ENCODE measurements at places on chromosomes 2 and 18.
A peak's percentile ranks its signal among the peaks of the same experiment; 100 is the strongest.

- no peak for DNase-seq
Observed at GRCh38 chr18:30093376-30093775, 949.2 kb downstream of the DSC3 start.

DNA sequence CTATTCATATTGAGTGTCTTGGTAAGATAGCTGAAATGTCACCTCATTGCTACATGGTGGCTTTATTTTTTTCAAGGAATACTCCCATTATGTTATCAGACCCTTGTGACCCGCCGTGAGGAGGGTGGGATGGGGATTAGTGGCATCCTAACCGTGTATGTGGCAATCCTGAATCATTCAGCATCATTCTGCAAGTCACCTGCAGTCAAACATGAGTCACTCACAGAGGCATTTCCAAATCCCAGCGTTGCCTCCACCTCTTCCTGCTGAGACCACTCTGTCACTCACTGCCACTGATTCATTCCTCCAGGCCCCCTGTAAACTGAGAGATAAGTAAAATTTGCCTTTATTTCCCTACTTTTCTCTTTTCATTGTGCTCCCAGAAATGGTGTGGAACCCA, 307.4 kb upstream of the KLHL29 start:
- DNase-seq = no peak

GRCh38 chr2:239019183-239019581, 171.3 kb downstream of the TWIST2 start:
- no peak for DNase-seq

DNA sequence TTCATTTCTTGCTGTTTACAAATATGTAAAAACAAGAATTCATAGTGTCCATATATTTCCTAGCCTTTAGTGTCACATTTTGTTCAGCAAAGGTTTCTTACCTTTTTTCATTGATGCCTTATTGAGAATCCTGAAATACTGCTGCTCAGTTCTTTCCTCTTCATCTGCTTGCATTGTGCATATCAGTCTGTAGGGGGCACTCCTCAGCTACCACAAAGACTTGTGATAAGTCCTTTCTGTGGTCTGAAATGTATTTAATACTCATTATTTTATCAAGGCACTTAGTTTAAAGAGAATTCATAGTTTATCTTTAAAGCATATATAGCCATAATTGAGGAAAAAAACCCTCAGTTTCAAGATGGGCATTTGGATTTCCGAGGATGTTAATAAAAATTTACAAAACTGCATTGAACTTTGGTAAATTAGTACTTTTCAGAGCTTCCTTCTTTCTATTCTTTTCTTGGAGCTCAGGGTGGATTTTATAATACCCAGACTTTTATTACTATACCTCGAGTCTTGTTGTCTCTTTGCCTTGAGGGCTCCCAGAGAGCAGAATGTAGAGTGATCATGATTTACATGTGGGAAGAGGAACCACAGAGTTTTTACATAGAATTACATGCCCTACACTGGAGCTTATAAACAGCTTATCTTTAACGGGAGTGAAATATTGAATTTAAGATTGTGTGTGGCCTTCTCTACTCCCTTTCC, 570.1 kb downstream of the PLCL1 start:
- peak; percentile 77 for DNase-seq

DNA sequence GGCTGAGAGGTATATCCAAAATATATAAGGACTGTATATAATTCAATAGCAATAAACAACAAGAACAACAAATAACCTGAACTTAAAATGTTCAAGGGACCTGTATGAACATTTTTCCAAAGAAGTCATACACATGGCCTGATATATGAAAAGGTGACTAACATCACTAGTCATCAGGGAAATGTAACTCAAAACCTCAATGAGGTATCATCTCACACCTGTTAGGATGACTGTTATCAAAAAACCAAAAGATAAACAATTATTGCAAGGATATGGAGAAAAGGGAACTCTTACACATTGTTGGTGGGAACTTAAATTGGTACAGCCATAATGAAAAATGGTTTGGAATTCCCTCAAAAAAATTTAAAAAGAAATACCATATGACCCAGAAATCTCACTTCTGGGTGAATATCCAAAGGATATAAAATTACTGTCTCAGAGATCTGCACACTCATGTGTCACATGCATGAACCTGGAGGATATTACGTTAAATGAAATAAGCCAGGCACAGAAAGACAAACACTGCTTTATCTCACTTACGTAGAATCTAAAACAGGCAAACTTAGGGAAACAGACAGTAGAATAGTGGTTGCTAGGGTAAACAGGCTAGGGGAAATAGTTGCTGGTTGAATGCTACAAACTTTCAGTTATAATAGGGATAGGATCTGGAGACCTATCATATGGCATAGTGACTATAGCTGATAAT, 334.5 kb upstream of the MMADHC start:
- DNase-seq = no peak

GRCh38 chr18:56825878-56826277, 174.7 kb downstream of the WDR7 start:
- no peak for DNase-seq

DNA sequence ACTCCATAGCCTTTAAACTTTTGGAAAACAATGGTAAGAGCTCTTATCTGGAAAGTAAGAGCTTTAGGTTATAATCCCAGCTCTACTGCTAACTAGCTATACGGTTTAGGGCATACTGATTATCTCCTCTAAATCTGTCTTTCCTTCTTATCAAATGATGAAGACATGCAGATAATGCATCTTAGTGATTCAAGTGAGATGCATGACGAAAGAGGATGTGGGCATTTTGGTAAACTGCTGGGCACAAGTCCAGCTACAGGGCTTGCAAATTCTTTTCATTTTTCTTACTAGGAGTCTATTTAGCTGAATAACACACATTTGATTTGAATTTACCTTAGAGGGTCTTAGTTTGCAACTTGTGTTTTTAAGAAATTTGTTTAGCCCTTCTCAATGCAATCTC, 1604.8 kb upstream of the ZEB2 start:
- DNase-seq = peak; percentile 87

GRCh38 chr2:20334605-20335203, 15.9 kb downstream of the PUM2 start:
- no peak for DNase-seq

DNA sequence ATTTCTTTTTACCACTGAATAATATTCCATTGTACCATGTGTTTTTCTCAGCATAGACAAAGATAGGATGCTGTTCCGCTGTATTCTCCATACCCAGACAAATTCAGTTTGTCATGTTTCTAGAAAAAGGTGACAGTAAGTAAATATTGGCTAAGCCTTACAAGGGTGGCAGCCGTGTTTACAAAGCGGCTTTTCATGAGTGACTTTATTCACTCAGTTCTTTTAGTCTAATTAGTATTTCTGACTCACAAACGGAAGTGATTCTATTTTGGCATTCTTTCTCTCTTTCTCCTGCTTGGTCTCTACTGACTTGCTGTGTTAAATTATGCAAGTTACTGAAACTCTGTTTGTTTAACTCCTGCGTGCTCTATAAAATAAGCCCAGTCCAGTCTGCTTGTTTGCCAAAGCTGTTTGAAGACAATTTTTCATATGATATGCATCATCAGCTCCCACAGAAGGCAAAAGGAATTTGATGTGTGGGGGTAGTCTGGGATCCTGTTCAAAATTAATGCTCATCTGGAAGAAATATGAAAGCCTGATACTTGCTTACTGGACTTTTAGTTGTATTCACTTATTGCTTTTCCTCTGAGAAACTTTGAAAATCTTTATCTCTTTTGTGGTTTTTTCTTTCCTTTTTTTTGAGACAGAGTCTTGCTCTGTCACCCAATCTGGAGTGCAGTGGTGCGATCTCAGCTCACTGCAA, 2.3 kb upstream of the PLEKHH2 start:
- peak; percentile 88 for DNase-seq

- DNase-seq = no peak
Observed at GRCh38 chr2:215662715-215663114, 226.8 kb upstream of the FN1 start.

DNA sequence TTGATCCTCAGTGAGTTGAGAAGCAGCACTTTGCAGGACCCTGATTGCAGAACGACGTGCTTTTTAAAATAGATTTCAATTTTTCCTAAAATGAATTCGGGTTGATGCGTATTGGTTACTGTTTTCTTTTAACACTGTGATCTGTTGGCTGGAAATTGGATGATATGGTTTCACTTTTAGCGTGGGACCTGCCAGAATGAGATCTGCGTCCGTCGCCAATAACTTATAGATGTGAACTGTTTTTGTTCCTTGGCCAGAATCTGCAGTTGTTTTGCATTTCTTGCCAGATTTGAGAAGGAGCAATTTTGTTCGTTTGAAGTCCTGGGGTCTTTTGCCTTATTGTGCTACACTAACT, 703 bp downstream of the UGGT1 start:
- DNase-seq = peak; percentile 45

GRCh38 chr2:98359986-98360385, 13.7 kb downstream of the CNGA3 start:
- DNase-seq = no peak

DNA sequence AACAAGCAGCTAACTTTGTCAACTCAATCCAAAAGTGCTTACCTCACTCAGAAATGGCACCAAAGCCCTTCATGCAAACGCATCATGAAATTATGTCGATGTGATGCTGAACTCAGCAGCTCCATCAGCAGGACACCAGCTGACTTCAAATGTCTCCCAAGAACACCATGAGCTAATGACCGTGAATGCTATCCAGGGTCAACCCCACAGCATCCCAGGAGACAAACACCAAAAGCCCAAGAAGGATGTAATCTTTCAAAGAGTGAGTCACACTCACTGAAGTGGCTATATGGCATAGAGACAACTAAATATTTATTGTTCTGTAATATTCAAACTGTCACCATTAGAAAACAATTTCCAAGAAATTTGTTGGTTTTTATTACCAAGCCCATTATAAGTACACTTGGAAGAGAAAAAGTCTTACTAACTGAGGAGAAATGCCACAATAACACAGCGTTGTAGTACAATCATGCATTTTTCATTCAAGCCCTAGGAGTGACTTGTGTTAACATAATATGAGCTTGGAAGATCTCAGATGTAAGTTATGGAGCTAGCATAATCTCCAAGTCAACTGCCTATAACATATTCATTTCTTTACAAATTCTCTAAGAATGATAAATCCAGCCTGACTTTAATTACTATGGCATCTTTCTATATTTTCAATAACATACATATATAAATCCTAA, 165.0 kb upstream of the CCDC68 start:
- peak; percentile 83 for DNase-seq

GRCh38 chr2:205706769-205707381, 24.6 kb downstream of the NRP2 start:
- DNase-seq = peak; percentile 93

DNA sequence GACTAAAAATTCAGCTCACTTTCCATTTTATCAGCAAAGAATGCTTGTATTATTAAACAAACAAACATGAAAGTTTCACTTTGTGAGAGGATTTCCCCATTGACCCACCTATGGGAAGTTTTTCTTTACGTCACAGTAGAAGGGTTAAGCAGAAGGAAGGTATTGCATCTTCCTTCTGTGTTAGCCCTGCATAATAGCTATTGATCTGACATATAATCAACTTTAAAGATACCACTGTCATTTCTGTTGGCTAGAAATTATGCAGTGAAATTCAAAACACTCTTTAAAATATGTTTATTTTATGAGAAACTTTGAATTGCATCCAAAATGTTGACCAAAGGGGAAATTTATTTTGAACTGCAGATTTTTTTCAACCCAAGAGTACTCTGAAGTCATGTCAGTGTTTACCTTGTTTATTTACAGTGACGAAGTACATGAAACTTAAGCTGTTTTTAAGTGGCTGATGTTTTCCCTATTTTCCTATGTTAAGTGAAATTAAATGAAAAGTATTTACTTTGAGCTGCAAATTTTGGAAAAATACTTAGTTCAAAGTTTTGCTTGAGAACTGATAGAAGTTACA, 566.4 kb downstream of the ZEB2 start:
- no peak for DNase-seq

GRCh38 chr18:42445359-42445758, 490.3 kb downstream of the PIK3C3 start:
- DNase-seq = no peak

DNA sequence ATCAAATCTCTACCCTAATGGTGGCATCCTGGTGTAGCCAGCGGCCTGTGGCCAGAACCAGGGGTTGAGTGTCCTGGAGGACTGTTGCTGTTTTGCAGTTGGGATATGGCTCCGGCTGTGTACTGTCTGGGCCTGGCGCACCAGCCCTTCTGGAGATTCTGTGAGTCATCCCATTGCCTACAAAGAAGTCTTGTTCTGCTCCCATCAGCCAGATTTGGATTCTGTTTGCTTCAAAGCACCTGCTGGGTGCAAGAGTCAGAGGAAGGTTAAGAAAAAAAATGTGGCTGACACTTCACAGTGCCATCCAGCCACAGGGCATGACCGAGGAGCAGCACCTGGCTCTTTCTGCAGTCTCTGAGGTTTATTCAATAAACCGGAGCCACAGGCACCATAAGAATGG, 41.0 kb upstream of the ASAP2 start:
- peak; percentile 51 for DNase-seq

- DNase-seq = peak; percentile 33
Observed at GRCh38 chr18:35776473-35776872, 194.9 kb downstream of the GALNT1 start.

GRCh38 chr2:200317975-200318374, 11.5 kb downstream of the SPATS2L start:
- no peak for DNase-seq

GRCh38 chr2:71526975-71527374, 73.6 kb downstream of the DYSF start:
- DNase-seq = no peak

GRCh38 chr2:74715081-74715791, 61.2 kb downstream of the SEMA4F start:
- peak; percentile 80 for DNase-seq

- DNase-seq = peak; percentile 53
Observed at GRCh38 chr2:34012715-34013302, 413.7 kb upstream of the FAM98A start.

GRCh38 chr2:233840520-233840919, 13.8 kb downstream of the HJURP start:
- DNase-seq = no peak

- DNase-seq = no peak
Observed at GRCh38 chr2:127961729-127962128, 66.1 kb downstream of the SAP130 start.

GRCh38 chr2:191488135-191488534, 189.8 kb upstream of the NABP1 start:
- DNase-seq = no peak

- DNase-seq = no peak
Observed at GRCh38 chr2:16655905-16656642, 9.6 kb downstream of the CYRIA start.

GRCh38 chr2:159907909-159908308, 109.9 kb upstream of the CD302 start:
- no peak for DNase-seq

DNA sequence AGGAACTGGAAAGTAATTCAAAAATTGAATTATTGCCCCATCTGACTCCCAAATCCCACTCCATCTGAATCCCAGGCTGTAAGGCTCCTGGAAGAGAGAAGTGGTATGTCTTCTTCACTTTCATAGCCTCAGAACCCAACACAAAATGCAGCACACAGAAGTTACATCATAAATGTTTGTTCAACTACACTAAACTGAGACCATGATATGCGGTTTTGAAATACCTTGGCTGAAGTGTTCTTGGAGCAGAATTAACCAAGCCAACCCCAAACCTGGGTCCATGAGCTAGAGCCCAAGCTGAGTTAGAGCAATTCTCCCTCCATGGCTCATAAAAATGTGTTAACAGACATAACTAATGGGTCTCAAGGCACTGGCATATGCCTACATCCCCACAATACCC, 23.3 kb downstream of the NEB start:
- DNase-seq = no peak

- no peak for DNase-seq
Observed at GRCh38 chr18:22088029-22088428, 81.4 kb upstream of the GATA6 start.
